HT-29 (cell line): ENCODE measurements at places on chromosomes 5 and 9.

- DNase-seq, result no peak
Observed at GRCh38 chr9:37540634-37541033, 35.5 kb downstream of the FBXO10 start.

DNA sequence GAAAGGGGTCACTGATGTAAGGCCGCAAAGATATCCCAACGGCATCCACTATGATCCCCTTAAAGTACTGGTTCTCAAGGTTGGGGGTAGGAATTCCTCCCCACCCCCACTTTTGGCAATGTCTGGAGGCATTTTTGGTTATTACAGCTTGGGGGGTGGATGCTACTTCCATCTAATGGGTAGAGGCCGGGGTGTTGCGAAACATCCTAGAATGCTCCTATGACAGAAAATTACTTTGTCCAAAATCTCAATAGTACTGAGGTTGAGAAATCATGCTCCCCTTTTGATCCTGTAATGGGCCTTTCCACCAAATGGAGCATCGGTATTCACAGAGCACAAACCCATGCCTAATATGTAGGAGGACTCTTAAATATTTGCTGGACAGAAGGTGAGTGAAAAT, 20.8 kb upstream of the TCERG1 start:
- no peak for DNase-seq

DNA sequence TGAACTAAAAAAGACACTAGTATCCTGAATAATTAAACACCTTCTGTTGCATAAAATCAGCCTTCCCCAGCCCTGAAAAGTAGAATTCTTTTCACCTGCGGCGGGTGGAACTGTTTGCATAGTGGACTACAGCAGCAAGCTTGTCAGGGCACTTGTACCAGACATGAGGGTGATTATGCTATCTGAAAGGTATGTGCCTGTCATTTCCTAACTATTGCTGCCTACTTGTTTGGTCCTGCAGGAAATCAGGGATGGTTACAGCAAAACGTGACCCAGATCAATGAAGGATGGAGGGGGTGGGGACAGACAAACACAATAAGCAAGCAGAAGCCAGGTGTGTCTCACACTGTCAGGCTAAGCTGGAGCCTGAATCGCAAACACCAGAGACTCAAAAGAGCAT, 385.6 kb downstream of the MLLT3 start:
- no peak for DNase-seq

DNA sequence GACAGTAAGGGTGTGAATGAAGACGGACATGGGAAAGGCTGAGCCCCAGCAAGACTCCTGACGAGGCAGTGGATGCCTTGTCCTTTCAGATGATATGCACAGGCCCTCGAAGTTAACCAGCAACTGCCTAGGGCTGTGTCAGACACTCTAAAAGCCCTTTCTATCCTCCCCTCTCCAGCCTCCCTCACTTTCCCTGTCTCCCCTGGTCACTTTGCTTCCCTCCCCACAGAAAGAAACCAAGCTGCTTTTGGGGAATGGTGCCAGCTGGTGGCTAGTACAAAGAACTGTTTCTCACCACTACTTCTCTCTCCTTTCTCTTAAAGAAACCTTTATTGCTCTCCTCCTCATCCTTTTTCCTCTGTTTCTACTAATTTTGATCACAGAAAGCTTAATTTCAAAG, 21.4 kb downstream of the LHFPL2 start:
- DNase-seq, result peak; percentile 38

- DNase-seq, result no peak
Observed at GRCh38 chr5:32833127-32833526, 122.0 kb downstream of the NPR3 start.

- peak; percentile 4 for DNase-seq
Observed at GRCh38 chr5:167245868-167246267, 1045.6 kb upstream of the WWC1 start.

DNA sequence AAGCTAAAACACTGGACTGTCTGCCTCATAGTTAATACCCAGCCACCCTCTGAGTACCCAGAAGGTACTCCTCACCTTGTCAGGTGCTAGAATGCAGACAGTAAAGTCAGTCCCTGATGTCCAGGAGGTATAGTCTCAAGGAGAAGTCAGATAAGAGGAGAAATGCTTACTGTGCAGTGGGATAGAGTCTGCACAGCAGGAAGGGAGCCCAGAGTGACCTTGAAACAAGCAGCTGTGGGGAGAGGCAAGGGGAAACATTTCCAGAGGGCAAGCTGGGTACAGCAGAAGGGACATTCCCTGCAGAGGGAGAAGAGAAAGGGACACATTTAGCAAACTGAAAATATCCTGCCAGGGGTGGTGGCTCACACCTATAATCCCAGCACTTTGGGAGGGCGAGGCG, 122.7 kb downstream of the GCNT1 start:
- no peak for DNase-seq

DNA sequence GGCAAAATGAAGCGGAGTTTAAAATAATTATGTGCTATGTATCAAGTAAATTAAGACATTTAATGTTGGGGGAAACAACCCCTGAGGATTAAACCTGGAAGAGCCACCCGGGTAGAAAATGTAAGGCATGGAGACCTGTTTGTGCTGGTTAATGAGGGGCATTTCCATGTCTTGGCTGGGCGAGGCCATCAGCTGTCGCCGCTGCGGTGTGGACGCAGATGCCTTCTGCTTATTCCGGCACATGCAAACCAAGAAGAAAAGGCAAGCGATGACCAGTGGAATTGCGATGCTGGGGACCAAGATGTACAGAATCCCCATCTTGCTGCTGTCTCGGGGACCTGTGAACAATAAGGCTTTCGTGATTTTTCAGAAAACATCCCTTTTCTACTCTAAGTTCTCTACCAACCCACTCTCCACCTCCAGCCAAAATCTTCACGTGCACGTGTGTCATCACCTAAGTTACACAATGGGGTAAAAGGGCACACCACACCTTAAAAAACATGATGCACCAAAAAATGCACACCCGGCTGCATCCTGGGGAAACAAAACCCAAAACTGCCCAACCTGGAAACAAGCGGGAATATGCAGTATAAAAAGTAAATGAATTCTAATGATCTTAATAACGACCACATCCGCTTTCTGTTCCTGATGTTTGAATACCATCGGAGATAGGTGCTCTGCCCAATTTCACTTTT, 223.5 kb downstream of the ROR2 start:
- no peak for DNase-seq

- no peak for DNase-seq
Observed at GRCh38 chr5:113448252-113448651, 13.5 kb upstream of the TSSK1B start.

- DNase-seq, result peak; percentile 60
Observed at GRCh38 chr9:21683484-21684175, 118.8 kb upstream of the MTAP start.

DNA sequence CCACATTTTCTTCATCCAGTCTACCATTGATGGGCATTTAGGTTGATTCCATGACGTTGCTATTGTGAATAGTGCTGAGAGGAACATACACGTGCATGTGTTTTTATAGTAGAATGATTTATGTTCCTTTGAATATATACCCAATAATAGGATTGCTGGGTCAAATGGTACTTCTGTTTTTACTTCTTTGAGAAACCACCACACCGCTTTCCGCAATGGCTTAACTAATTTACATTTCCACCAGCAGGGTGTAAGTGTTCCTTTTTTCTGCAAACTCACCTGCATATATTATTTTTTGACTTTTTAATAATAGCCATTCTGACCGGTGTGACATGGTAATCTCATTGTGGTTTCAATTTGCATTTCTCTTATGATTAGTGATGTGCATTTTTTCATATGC, 82.2 kb upstream of the RFX3 start:
- DNase-seq, result no peak

GRCh38 chr5:31605920-31606319, 33.0 kb upstream of the PDZD2 start:
- no peak for DNase-seq

- DNase-seq, result no peak
Observed at GRCh38 chr5:75089137-75089536, 36.8 kb upstream of the GCNT4 start.

GRCh38 chr9:83701769-83702168, 6.0 kb downstream of the UBQLN1 start:
- no peak for DNase-seq

GRCh38 chr5:94941122-94941755, 322.8 kb downstream of the SLF1 start:
- DNase-seq, result no peak

GRCh38 chr5:159660401-159660800, 255.9 kb upstream of the ADRA1B start:
- no peak for DNase-seq

- no peak for DNase-seq
Observed at GRCh38 chr5:117638581-117638980, 1064.0 kb upstream of the SEMA6A start.

DNA sequence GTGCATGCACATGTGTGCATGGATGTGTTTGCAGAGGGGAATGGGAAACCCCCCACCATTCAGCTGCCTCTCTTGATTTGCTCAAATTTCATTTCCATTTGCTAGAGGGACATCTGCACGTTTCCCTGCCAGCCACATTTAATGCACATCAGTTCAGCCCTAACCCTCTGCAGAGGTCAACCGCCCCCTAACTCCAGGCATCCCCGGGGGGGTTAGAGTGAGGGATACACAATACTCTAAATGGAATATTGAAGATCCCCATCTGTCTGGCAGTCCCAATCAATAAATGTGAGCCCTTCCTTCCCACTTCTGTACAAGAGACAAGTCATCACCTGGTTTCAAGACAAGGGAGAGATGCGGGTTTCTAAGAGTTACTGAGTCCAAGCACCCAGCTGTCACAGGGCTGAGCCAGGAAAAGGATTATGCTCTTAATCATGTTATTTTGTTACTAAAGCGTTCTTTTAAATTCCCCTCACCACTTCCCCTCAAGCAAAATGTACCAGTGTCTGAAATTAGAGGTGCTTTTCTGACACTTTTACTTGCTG, 134.1 kb downstream of the SEMA6A start:
- DNase-seq, result no peak

- no peak for DNase-seq
Observed at GRCh38 chr5:4832471-4832870, 307.7 kb upstream of the ADAMTS16 start.

DNA sequence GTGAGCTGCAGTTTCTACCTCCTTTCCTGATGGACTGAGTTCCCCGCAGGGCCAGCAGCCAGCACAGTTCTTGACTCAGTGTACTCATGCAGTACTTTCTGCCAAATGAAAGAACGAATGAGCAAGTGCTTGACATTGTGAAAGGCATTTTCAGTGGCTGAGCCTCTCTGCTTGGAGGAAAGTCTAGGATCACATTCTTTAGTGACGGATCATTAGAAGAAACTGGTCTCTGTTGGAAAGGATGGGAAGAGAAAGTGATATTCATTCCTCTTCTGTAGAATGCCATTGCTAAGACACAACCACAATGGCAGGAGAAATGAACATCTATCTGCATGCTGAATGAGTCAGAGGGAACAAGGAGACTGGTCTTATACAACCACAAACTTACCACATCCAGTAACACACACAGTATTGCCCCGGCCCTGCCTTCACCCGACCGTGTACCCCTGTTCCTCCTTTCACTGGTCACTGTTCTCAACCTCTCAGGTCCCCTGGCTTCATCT, 206.9 kb downstream of the CRB2 start:
- DNase-seq, result no peak

GRCh38 chr9:110126499-110126941, 81.4 kb downstream of the C9orf152 start:
- no peak for DNase-seq

GRCh38 chr5:40914835-40915234, 5.5 kb downstream of the C7 start:
- no peak for DNase-seq

- no peak for DNase-seq
Observed at GRCh38 chr5:74995926-74996325, 56.4 kb downstream of the GCNT4 start.

- no peak for DNase-seq
Observed at GRCh38 chr5:128252196-128252595, 168.6 kb downstream of the SLC12A2 start.

DNA sequence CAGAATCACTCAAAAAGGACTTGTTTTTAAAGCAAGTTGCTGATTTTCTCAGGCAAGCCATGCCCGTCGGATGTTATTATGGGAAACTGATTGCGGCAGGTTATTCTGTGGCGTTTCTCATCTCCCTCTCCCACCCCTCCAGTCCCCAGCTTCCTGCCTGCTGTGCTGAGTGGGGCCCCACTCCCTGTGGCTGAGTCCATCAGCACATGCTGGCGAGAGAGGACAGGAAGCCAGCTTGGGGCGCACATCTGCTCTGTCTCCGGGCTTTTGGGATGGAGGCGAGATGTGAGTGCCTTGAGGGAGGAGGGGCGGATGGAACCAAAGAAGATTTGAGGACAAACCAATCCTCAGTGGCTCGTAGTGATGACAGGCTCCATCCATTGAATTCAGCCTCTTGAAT, 108.0 kb downstream of the DAPK1 start:
- DNase-seq, result no peak

GRCh38 chr9:131273856-131274673, 2.2 kb downstream of the FAM78A start:
- no peak for DNase-seq

DNA sequence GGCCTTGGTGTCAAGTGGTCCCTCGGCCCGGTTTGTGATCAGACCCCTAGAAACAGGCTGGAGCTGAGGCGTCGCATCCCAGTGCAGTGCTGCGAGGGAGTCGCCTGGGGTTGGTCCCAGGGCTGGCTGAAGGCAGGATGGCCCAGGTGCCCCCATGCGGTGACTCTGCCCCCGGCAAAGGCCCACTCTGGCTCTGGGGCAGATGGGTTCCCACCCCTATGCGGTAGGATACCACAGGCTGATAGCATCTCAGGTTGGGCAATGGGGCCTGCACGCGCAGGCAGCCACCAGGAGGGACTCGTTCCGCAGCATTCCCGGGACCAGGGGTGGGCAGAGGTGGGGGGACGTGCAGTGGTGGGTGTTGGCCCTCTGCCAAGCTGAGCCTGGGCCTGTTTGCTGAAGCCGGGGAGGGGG, 86.0 kb downstream of the RXRA start:
- DNase-seq, result peak; percentile 81

DNA sequence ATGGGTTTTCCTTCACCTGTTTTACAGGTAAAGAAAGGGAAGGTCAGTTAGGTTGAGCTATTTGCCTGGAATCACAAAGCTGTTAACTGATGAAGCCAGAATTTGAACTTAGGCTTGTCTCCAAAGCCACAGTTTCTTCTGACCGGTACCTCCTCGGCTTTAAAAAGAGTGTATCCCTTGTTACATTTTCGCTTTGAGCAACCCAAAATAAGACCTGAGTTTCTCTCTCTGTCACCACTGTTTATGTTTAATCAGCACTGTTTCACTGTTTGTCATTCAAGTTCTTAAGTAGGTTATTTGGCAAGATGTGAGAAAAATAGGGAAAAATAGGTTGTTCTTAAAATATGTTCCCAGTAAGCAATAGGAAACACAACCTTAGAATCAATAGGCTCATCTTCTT, 84.6 kb downstream of the VCAN start:
- no peak for DNase-seq

- no peak for DNase-seq
Observed at GRCh38 chr5:59917121-59917520, 23.6 kb upstream of the PDE4D start.

- no peak for DNase-seq
Observed at GRCh38 chr9:84007662-84008061, 27.1 kb downstream of the RMI1 start.

- no peak for DNase-seq
Observed at GRCh38 chr9:125432715-125433385, 171.2 kb downstream of the GAPVD1 start.
